B cell (primary cell): ENCODE measurements at places on chromosomes 16 and 17. TPM values are rescaled to one million over a fixed set of nuclear protein-coding genes. Genes with fewer than 3 reads are reported as not detected.

DNA sequence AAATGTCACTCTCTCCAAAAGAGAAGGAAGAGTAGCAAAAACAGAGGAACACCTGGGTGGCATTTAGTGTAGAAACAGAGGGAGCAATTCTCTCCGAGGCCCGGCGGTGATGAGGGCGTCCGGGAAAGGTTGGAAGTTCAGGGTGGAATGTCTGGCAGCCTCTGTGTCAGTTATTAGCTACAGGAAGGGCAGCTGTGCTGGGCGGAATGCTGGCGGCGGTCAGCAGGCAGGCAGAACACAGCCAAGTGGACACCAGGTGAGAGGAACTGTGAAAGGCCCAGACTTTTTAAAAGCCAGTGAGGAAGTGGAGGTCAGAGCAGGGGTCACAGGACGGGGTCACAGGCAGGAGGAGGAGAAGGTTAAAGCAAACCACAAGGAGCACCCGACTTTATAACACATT, 238.1 kb downstream of the NTN1 start:
- H3K27me3 ChIP-seq, result no peaks in the 10 kb centered on the region
- no peaks in the 10 kb centered on the region for H3K36me3 ChIP-seq
- H3K27ac ChIP-seq, result no peak overlapping the region
- peaks cover 11% of the 10 kb centered on the region for H3K4me1 ChIP-seq

DNA sequence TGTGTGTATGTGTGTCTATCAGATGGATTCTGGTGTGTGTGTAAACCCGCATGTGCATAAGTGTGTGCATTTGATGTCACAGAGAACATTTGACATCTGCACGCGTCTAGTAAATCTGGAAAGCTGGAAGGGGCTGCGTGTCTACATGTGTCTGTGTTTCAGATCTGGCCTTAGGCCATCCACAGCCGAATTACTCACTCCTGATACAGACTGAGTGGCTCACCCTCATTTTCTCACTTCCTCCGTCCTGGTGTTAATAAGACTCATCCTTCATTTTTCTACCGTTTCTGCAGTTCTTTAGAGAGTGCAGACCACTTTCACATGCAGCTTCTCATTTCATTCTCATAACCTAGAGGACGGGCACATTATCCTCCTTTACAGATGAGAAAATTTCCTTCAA, 491.6 kb downstream of the CDH13 start:
- H3K27me3 ChIP-seq, result no peaks in the 10 kb centered on the region
- H3K4me3 ChIP-seq, result no peak overlapping the region
- no peak overlapping the region for H3K27ac ChIP-seq
- no peaks in the 10 kb centered on the region for H3K36me3 ChIP-seq

GRCh38 chr17:29148257-29148789, 31.9 kb downstream of the MYO18A start:
- H3K36me3 ChIP-seq, result no peaks in the 10 kb centered on the region
- peaks cover 41% of the 10 kb centered on the region for H3K4me1 ChIP-seq
- DNase-seq, result no peak

DNA sequence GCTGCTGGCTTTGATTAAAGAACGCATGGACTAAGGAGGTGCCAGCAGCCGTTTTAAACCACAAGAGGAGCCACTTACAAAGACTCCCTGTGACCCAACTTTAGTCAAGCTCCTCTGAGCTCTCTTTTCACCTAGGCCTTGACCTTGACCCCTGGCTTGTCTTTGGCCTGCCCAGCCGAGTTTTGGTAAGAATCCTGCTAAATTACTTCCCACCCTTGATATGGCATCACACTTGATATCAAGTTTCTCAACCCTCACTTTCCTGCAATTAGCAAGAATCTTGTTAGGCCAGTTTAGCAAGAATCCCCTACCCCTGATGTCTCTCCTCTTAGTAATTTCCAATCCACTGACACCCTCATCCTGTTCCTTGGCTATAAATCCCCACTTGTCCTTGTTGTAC, 232.8 kb upstream of the SALL1 start:
- no peak overlapping the region for H3K4me3 ChIP-seq
- no peaks in the 10 kb centered on the region for H3K27me3 ChIP-seq
- no peaks in the 10 kb centered on the region for H3K36me3 ChIP-seq
- H3K4me1 ChIP-seq, result no peaks in the 10 kb centered on the region
- H3K27ac ChIP-seq, result no peak overlapping the region

The MYO15A gene
- 1.5 and 2.5 TPM in 2 replicates for total RNA-seq

The IRF8 gene
- 332 and 337 TPM in 2 replicates for total RNA-seq
